Common myeloid progenitor, CD34-positive (primary cell): ENCODE measurements at places on chromosomes 4 and X.
A peak's percentile ranks its signal among the peaks of the same experiment; 100 is the strongest.

DNA sequence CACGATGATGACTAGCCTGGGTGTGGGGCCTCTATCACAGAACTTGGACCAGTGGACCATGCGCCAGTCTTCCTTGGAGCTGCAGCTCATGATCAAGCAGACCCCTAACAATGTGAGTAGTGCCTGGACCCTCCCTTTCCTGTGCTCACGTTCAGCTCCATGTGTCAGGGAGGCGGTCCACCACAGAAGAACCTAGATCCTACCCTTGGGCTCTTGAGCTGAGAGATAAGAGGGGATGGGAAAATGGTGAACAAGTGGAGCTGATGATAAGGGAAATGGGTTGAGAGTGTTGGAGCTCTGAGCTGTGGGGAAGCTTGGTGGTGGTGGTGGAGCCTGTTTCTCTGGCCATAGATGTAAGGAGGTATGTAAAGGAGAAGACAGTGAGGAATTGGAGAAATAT, 13.1 kb downstream of the MED12 start:
- no peak for DNase-seq

DNA sequence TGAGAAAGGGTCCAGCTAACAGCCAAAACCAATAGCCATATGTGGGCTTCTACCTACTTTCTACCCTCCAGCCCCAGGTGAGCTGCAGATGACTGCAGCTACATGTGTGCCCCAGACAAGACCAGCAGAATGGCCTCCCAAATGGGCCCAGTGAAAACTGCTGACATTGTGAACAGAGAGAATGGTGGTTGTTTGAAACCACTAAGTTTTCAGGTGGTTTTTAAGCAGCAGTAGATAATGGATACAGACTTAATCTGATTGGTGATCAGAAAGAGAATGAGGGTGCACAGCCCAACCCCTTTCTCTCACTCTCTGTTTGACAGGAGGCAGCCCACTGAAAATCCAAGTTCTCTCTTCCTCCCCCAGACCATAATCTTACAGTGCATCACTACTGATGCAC, 42.5 kb upstream of the BBS12 start:
- no peak for DNase-seq

GRCh38 chr4:13484122-13484748, at the start of gene RAB28:
RAB28 (minus strand) TSS chr4:13484340.
- peak; percentile 96 for DNase-seq

DNA sequence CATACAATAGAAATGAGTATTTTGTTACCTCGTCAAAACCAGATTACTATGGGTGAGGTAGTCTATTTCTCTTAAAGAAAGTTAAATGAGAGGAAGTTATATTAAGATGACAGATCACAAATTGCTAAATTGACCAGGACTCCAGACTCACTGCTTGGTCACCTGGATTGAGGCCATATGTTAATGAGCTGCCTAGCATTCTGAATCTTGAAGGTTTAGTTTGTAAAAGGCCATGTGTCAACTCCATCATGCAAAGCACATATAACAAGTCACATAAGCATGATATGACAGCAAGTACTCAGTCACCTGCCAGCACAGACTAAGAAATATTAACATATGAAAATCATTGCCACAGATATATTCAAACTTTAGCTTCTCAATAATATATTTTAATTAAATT, 72.6 kb downstream of the EPHA5 start:
- DNase-seq: no peak

DNA sequence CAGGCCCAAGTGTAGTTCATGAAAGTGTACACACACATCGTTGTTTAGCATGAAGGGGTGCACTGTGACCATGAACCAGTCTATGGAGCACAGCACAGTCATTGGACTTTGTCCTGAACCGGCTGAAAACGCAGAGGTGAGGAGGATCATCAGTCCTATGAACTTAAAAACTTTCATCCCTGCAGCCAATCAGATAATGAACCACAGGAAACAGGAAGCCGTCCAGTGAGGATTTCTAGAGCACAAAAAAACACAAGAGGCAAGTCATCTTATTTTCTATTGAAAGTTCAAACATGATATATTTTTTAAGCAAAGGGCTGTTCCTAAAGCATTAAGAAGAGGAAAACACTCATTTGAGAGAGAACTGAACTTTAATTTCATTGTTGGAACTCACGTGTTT, 91.8 kb downstream of the PLAC1 start:
- DNase-seq: no peak

DNA sequence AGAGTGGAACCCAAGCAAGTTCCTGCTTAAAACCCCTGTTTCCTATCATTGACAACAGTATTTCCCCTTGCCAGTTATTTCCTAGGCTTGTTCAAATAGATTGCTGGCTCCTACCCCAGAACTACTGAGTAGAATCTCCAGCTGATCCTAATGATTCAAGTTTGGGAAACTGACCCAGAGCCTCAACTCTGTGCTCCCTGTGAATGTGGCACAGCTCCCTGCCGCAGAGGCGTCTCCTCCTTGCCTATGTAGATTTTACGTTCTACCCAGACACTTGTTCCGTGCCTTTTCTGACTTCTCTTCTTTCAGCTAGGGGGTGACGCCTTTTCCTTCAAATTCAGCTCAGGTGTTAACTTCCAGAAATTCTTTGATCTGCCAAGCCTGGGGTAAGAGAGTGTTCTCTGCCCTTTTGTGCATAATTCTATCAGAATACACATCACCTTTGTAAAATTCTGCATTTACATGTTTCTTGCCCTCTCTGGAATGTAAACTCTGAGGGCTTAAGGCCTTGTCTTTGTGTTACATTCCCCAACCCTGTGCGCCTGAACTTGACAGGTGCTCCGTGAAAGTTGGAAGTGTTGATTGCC, 4.4 kb downstream of the LSM6 start:
- no peak for DNase-seq

DNA sequence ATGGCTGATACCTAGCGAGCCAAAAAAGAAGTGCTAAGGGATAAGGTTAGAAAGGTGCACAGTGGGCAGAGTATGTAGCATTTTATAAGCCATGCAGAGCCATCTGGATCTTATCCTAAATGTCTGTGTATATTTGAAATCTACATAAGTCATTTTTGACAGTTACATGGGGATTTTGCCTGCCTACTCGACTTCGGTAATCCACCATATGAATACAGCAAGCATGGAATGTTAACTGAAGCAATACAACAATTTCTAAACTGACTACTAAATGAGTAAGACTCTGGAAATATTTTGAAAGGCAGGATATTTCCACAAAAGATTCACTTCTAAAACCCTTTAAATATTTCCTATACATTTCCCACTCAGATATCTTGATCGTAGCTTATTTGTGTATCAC, 122.5 kb downstream of the KCNIP4 start:
- no peak for DNase-seq

DNA sequence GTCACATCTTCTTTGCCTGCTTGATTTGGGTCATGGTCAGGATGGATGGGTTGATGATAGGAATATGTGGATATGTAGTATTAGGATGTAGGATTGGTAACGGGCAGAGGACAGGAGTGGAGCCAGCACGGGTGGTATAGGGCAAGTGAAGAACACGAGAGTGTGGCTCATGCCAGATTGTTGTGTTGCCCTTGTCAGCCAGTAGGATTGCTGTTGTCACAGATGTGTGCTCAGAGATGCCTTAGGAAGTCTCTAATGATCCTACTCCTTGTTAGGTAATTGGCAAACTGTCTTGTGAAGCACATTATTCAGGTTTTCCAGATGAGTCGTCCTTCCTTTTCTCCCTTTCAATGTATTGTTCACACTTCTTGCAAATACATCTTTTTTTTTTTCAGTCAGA, 5.5 kb downstream of the ATP10D start:
- peak; percentile 54 for DNase-seq

- DNase-seq: peak; percentile 43
Measured at GRCh38 chr4:145840162-145840768, 98.4 kb downstream of the ZNF827 start.

DNA sequence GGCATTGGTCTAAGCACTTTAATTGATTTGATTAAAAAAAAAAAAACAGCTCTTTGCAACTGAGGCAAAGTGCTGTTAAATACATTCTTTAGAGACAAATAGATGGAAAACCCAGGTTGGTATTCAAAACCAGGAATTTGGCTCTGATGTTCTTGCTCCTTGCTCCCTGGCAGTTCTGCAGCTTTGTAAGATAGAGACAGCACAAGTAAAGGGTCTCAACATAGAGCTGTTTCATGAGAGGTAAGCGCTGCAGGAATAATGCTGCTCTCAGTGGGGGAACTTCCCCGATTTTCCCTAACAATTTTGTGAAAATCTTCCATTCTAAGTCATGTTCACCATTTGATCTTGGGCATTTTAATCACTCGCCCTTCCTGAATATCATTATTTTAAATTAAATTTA, 479.5 kb upstream of the HS3ST1 start:
- no peak for DNase-seq

DNA sequence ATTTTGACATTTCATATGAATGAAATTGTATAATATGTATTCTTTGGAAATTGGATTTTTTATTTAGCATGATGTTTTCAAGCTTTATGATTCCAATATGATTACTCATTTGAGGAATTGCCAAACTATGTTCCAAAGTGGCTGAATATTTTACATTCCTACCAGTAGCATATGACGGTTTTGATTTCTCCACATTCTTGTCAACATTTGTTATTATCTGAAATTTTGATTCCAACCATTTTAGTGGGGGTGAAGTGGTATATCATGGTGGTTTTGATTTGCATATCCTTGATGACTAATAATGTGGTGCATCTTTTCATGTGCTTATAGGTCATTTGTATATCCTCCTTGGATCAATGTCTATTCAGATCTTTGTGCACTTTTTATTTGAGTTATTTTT, 2.6 kb upstream of the BEX1 start:
- DNase-seq: no peak

DNA sequence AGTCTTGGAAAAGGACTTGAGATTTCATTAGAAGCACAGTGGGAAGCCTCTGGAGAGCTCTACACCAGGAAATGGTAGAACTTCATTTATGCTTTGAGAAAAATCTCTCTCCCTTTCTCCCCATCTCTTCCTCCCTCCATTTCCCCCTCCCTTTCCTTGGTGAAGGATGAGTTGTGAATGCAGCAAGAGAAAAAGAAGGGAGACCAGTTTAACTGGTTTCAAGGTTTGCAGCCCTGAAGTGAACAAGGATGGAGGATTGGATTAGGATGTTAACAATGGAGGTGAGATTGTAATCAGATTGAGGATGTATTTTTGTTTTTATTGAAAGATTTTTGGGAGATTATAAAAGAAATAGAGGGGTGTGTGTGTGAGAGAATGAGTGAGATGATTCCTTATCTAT, 99.5 kb downstream of the ANK2 start:
- DNase-seq: no peak

DNA sequence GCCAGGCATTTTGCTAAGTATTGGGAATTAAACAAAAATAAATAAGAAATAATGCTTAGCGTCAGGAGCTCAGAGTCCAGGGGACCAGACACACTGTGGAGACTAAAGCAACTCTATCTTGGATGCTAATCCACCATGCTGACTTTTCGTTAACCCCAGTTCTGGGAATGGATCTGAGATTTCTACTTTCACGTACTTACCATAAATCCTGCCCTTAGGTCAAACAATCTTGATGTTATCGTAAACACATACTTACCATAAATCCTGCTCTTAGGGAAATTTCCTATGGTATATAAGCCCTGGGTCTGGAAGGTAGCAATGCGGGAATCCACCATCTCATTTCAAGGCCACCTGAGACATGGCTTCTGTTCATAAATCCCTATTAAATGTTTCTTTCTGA, 204.5 kb upstream of the IGFBP7 start:
- DNase-seq: no peak

DNA sequence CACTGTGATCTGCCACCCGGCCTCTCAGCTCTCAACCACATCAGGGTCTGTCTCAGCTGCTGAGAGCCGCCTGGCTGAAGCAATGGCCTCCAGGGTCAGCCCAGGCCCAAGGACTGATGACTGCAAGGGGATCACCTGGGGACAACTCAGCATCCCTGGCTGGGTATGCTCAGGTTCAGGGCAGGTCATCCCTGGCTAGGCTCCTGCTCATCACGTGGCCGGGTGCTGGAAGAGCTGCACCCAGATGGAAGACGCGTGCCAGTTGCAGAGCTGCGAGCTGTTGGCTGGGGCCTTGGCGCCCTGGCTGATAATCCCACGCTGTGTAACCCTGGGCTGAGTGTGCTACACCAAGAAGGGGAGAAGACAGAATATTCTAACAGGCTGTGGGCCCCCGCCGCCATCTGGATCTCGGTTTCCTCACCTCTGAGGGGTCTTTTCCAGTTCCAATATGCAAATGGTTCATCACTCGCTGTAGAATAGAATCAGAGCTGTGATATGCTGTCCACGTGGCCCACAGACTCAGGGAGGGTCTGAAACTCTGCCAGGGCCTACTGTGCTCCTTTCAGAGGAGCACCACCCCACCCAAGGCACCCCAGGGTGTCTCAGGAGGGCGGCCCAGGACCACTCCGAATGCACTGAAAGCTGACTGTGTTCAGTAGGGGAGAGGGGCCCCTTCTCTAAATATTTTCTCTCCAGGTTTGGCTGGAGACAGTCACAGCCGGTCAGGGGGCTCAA, 338.8 kb downstream of the BCOR start:
- DNase-seq: no peak

DNA sequence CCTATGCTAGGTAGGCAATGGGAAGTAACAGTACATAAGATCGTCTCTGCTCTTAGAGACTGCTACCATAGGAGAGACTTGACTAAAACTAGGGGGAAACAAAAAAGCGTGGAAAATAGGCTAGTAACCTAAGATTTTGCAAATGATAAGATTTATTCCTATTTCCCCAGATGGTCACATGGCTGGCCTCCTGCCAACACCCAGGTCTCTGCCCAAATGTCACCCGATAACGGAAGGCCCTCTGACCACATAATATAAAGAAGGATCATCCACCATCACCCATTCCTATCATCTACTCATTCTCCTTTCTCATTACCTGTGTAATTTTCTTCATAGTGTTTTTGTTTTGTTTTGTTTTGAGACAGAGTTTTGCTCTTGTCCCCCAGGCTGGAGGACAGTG, 4.7 kb downstream of the LAMP2 start:
- DNase-seq: no peak

DNA sequence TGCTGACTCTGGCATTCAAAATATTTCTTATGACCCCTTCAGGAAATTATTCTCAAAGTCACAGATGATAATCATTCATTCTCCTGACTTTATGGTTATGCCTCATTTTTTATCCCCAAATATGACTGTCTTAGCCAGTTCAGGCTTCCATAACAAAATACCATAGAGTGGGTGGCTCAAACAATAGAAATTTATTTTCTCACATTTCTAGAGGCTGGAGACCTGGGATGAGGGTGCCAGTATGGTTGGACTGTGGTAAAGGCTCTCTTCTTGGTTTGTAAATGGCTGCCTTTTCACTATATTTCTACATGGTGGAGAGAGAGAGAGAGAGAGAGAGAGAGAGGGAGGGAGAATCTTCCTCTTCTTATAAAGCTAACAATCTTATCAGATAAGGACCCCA, 20.5 kb downstream of the FRMD7 start:
- no peak for DNase-seq

DNA sequence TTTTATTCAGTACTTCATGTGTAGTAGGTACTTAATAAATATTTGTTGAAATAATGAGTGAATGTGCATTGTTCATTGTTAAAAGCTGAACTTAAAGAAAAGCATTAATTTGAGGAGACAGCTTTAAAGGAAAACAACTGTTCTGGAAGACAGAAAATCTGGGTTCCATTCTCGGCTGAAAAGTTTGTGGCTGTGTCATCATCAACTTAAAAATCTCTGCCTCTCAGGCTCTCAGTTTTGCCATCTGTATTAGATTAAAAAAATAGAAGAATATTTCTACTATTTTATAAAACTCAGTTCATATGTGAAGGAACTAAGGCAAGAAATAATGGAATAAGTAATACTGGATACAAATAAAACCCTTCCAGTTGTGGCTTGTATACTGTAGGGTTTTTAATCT, 62.5 kb downstream of the FSTL5 start:
- no peak for DNase-seq

- no peak for DNase-seq
Measured at GRCh38 chr4:38080061-38080974, 120.1 kb downstream of the PTTG2 start.

GRCh38 chrX:69616457-69617203, 717 bp downstream of the EDA start:
- no peak for DNase-seq
